ENCODE measurements at places on chromosomes 3 and 15.

DNA sequence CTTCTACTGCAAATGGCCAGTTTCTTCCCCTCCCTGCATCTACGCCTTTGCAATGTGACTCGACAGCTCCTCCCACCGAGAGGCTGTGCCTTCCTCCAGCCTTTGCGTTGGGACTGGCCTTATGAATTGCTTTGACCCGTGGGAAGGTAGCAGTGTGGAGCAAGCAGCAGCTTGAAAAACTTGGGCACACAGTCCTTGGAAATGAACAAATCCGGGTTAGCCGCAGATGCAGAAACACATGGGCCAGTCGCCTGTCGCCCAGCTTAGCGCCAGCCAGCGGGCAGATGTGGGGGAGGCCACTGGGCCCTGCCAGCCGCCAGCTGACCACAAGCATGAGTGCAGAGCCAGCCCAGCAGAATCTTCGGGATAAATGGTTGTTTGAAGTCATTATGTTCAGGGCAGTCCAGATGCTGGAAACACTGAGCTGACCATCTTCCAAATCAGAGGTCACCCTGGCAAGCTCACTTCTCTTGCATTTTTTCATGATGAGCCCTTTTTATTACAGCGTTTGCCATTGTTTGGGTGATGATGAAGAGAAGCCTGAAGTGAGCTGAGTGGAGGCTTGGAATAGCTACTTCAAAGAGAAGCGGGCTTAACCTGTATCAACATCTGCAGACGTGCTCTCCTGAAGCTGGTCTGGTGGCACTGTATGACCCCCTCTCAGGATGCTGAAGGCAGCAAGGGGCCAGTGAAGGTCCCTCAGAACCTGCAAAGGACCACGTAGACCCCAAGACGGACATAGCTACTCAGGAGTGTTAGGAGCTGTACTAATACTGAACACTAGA lies 9.8 kb downstream of the SELENOS start:
- no peak for DNase-seq

- no peak for DNase-seq
Observed at GRCh38 chr15:29048011-29048410, 162.2 kb downstream of the APBA2 start.

- DNase-seq = no peak
Observed at GRCh38 chr3:194756460-194756779, 70.7 kb downstream of the FAM43A start.

DNA sequence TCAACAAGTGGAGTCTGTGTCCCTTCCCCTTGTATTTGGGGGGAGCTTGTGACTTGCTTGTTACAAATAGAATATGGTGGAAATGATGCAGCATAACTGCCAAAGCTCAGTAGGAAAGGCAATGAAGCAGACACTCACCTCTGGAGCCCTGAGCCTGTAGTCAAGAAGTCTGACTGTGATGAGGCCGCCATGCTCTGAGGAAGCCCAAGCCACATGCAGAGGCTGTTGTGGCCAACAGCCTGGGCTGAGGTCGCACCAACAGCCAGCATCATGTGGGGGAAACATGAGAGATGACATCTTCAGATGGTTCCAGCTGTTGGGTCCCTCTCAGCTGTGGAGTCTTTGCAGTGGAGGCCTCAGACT lies 161.4 kb downstream of the CHSY1 start:
- no peak for DNase-seq

DNA sequence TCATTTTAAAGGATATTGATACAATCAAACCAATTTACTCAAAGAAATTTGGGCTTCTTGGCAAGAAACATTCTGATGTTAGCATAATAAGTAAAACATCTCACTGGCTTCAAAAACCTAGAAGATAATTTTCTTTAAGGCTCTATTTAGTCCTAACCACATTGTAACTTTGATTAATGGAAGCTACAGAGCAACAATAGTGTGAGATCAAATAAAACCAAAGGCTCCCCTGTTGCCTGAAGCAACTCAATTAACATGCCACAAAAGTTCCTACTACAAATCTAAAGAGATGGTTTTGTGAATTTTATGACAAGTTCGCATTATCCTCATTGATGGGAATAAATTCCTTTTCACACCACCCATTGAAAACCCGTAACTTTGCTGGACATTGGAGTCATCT lies 5.9 kb downstream of the DPH6 start:
- no peak for DNase-seq

GRCh38 chr3:32315441-32315840 lies 76.2 kb upstream of the CMTM7 start:
- DNase-seq = no peak

Data from anterior cingulate cortex (tissue), 58 donors.